Articular chondrocyte of knee joint (primary cell): ENCODE measurements at places on chromosomes 4 and X. TPM values are rescaled to one million over a fixed set of nuclear protein-coding genes. Genes with fewer than 3 reads are reported as not detected.

CYTL1 gene
- total RNA-seq: 8.6 and 119 TPM in 2 replicates

PABPC1L2A gene
- total RNA-seq: not detected in 2 replicates

CT45A2 gene
- not detected in 2 replicates for total RNA-seq

IRS4 gene
- total RNA-seq: not detected in 2 replicates
